ENCODE measurements at places on chromosomes 5 and 9.

DNA sequence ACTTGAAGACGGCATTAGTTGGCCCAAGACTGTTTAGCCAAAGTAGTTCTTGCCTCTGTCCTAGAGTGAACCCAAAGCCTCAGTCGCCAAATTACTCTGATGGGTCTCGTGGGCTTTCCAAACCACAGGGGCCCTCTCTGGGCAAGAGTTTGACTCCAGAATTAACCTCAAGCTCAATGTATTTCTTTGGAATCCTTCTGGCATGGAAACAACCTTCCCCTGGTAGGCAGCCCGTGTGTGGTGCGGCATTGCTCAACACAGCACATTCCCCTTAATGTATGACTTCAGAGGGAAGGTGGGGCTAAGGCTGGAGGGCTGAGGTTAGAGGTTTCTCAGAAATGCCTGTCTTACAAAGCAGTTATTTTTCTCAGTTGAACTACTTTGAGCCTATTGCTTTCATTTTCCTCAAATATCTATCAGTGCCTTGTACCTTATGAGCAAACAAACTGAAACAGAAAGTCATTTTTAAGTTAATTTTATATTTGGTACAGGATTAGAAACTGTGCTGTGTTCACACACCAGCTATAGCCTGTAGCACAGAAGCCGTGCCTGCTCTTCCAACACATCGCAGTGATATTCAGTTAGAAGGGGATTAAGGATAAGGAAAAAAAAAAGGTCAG is 123.9 kb upstream of the HAPLN1 start:
- no peak for DNase-seq

- no peak for DNase-seq
These were observed 255.4 kb upstream of the DAB2 start for GRCh38 chr5:39680213-39680612.

DNA sequence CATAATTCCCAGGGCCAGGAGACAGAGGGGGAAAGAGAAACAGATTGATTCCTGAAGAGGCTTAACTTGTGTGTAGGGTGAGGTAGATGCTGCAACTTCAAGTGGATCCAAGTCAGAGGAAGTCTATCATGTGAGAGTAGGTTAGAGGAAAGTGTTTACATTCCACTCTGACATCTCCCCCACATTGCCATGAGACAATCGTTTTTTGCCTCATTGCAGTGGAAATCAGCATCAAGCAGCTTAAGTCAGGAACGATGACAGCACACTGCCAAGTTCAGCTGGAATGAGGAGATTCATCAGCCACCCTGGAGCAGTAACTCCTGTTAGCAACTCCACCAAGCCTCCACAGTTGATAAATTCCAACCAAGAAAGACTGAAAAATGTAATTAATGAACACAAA is 689.7 kb upstream of the MEF2C start:
- no peak for DNase-seq

DNA sequence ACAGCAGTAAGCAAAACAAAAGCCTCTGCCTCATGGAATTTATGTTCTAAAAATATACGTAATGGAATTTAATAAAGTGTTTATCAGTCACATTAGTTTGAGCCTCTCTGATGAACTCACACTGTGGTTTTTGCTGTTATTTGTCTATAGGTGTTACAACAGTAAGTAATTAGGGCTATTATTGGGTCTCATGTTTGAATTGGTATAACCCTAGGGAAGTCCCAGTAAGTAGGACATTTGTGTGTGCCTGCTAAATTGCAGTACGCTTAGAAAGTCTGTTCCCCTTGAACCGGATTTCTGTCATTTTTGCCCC is 197.6 kb downstream of the NR3C1 start:
- DNase-seq, result no peak

DNA sequence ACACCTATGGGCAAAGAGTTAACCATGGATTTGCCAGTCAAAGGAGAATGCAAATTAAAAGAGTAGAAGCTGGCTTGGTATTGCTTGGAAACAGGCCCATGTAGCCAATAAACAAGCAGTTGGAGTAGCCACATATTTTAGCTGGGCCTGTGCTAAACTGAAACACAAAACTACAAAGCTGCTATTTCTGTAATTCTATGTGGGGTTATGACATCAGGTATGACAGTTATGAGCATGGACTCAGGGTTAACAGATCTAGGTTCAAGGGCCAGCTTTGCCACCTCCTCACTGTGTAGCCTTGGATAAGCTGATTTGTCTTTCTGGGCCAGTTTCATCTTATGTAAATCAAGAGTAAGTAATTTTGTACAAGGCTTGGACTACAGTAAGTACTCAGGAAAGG is 142.7 kb downstream of the PIP5K1B start:
- DNase-seq, result no peak

DNA sequence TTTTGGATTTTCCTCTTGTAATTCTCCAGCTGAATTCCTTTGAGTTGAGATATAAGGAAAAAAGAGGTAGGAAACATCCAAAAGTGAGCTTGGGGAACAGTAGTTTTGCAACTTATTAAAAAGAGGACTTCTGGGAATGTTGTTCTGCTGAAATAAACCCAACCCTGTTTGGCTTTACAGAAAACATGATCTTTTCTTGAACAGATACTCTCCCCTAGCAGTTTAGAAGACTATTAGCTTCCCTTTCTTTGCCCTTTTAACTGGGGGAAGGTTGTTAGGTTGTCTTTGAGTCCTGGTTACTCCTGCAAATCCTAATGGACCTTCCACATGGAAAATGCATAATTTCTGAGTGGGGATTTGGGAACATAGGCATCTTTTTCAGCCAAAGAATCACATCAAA is 168.7 kb upstream of the RPS23 start:
- DNase-seq, result no peak
